Nephron progenitor cell (in vitro differentiated cells): ENCODE measurements at places on chromosomes 3 and 15.

GRCh38 chr3:27568393-27568792, 84.2 kb upstream of the SLC4A7 start:
- DNase-seq: no peak

GRCh38 chr15:32718227-32718820, 520 bp downstream of the GREM1 start:
- peak; percentile 52 for DNase-seq

DNA sequence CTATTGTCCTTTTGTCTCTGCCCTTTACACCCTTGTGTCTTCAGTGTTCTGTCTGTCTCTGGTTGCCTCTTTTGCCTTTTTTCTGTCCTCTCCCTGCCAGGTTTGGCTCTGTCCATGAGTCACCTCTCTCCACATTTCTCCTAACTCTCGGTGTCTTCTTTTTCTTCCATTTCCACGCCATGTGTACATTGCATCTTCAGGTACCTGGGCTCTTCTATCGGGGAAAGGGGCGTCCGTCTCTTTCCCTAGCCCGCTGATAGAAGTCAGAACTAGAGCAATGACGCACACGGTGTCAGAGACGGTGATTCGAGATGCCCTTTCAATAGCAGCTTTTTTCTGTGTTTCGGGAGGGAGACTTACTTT, 641 bp downstream of the OPA1 start:
- DNase-seq: peak; percentile 12

DNA sequence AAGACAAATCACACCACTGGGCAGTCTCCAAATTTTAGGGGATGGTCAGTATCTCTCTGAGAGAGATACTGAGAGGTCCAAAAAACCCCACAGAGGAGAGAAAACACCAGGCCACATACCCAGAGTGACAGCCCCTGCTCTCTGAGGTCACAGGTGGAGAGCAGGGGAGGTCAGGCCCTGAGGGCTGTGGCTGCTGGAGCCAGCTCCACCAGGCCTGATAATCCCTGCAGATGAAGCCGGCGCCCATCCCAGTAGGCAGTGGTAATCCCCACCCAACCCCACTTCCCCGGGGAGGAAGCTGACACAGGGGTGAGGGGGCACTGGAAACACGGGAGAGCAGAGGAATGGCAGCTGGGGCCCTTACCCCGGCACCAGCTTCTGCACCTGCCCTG, 31.2 kb upstream of the SRP14 start:
- no peak for DNase-seq

- DNase-seq: no peak
Measured at GRCh38 chr3:196274585-196274984, 12.9 kb downstream of the PCYT1A start.

DNA sequence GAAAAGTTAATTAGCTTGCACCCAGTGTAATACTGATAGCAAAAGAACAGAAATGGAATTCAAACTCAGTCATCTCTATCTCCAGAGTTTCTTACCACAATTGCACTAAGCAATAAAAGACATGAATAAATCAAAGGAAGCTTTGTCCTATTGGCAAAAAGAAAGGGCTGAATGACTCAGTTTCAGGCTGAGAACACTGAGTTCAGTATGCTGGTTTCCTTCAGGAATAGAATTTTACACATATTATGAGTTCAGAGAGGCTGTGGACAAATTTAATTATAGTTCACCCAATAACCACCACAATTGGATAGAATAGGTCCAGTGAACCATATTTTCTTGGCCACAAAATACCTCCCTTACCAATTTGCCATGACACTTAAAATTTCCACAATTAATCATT, 249.7 kb downstream of the KCNMB2 start:
- no peak for DNase-seq

- no peak for DNase-seq
Measured at GRCh38 chr3:192482809-192483208, 244.5 kb downstream of the FGF12 start.

DNA sequence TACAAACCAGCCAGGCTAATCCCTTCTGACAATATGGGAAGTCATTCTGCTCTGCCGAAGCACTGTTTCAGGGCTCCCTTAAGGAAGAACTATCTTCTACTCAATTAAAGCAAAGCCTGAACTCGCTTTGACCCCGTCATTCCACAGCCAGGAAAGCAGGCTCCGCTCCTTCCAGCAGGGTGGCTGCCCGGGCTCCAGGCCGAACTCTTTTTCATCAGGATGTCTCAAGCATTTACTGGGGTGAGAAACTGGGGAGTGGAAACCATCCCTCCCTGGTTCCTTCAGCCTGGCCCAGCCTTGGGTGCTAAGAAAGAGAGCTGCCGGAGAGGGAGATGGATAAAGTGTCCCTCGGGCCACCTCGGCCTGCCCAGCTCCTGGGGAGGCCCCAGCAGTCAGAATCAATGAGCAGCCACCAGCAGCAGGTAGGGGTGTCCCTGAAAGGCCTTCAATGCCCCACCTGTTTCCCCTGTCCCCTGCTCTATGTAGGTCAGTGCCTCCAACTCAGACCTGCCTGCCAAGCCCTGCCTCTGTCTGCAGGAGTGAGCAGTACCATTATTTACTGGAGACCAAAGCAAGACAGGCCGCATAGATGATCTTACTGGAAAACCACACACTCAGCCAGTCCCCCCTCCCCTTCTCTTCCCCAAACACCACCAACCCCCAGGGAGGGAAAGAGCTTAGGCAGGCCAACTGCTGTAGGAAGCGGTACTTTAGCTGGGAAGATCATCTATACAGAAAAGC, 225.6 kb upstream of the TLE3 start:
- peak; percentile 33 for DNase-seq

DNA sequence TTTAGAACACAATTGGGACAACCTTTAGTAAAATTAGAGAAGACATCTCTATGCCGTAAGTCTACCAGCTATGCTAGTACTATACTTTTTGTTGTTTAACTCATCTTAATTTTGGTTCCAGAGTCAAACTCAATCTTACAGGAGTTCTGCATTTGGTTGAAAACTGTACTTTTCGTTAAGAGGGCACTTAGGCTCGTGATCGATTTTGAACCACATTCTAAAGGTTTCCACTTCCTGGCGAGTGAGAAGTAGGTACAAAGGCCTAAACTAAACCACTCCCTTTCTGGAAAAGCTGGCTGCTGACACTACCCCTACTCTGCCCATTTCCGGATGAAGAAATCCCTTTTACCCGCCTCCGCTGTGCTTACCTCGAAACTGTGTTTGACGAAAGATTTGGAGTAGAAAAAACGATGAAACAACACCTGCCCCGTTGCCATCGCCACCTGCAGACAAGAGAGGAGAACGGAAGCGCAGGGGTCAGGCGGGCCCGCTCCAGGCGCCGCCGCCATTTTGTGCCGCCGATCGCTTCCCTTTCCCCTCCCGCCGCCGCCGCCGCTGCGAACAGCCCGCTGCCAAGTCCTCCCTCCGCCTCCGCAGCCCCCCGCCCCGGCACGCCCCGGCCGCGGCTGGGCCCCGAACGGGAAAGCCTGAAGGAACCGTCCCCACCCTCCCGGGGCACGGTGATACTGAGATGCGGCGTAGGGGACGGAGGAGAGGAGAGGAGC, 748 bp downstream of the CCNL1 start:
- DNase-seq: peak; percentile 81

GRCh38 chr15:65106011-65106590, 8.9 kb downstream of the UBAP1L start:
- DNase-seq: no peak

- peak; percentile 10 for DNase-seq
Measured at GRCh38 chr15:67253549-67254237, 768 bp downstream of the AAGAB start.

GRCh38 chr3:94928921-94929320, 866.1 kb downstream of the NSUN3 start:
- no peak for DNase-seq

- DNase-seq: no peak
Measured at GRCh38 chr3:160009525-160009924, 20.9 kb downstream of the IL12A start.
